ENCODE measurements at places on chromosomes 7 and 10.

DNA sequence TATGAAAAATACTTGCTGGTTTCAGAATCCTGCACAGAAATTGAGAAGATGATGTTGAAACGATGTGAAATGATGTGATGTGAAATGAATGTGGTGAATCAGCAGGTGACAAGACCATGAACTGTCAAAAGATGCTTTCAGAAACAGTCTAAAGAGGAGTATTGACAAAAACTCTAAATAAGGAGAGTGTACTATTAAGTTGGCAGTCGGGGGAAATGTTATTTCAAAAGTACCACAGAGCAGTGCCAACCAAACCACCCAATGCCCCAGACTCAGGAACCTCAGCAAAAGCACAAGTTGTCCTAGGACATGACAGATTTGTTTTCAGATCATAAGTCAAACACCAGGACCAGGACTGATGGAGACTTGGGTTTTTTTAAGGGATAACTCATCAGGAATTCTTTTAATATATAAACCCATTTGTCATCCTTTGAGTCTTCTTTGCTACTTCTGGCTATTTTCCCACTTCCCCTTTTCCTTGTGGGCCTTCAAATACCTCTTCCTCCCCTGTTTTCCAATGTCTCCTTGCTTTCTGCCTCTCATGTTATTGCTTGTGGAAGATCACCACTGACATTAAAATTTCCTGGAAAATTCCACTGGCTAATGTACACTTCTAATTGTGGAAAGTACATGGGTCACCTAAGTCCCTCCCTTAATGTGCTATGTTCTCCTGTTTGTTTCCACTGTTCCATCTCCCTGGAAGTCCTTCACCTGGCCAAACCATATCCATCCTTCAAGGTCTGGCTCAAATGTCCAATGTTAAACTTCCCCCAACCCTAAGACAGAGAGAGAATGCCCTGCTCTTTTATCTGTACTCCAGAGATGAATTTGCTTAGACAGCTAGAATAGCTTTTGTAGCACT, 10.2 kb upstream of the PPP1R3C start:
- DNase-seq: no peak

DNA sequence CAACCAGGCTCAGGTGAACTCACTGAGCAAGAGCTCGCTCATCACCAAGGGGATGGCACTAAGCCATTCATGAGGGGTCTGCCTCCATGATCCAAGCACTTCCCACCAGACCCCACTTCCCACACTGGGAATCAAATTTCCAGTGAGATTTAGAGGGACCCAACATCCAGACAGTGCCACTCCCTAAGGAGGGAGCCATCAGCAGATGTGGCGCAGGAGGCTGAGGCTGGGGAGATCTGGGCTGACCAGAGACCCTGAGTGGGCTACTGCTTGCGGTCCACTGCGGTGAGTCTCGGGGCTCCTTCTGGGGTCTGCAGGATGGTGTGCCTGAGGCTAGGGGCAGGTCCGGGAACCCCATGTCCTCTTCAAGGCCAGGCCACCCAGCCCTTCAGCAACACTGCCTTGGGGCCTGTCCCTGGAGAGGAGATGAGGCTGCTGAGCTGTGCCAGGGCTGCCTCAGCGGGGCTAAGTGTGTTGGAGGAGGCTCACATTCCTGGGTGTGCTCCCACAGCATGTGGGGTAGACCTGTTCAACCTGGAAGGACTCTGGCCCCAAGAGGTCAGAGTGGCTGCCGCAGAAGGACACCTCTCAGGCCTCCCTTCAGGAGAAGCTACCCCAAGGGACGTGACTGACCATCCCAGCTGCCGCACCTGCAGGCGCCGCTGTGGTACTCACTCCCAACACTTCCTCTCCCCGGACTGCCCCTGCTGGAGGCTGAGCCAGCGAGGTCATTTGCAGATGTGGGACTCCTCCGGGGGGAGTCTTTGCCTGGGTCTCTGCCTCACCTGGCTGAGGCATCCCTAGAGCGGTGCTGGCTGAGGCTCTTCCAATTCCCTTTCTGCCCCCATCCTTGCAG, 22.3 kb upstream of the PCBD1 start:
- no peak for DNase-seq

DNA sequence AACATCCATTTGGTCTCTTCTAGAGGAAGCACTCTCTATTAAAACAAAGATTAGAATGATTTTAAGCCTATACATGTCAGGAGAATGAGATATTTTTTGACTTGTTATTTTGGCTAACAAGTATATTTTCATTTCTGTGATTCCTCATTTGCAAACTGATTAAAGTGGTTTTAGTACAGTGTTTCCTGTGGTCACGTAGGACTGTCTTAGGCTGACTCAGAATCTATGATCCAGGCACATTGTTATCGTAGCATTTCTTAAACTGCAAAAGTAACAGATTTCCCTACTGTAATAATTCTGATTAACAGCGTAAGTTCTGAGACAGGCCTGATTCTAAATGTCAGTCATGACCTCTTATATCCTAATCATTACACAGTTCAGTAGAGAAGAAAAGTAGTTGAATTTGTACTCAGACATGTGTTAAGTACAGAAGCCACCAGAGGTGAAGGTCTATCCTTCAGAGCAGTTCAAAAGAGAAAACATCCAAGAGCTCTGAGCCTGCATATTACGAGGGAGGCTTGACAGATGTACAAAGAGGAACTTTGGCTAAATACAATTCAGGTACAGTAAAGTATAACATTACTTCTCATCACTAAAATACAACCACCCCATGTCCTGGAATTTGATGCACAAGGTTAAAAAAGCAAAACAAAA, 124.1 kb upstream of the TEX47 start:
- DNase-seq: no peak

- no peak for DNase-seq
Observed at GRCh38 chr10:78290131-78290750, 256.6 kb downstream of the RPS24 start.

DNA sequence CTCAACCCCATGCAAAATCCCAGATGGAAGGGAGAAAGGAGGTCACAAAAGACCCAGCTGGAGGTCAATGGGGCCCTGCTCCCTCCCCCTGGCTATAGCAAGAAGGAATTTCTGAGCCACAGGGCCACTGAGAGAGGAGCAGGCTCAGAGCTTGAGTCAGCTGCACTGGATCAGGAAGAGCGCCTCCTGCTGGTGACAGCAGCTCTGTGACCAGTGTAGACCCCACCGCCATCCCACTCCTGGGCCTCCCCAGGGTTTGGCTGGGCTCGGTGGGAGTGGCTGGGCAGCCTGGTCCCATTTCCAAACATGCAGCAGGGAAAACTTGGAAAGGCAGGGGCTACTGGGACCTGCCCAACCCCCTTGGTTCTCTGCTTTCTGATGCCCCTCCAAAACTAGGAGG, 31.5 kb upstream of the PRLHR start:
- DNase-seq: no peak

DNA sequence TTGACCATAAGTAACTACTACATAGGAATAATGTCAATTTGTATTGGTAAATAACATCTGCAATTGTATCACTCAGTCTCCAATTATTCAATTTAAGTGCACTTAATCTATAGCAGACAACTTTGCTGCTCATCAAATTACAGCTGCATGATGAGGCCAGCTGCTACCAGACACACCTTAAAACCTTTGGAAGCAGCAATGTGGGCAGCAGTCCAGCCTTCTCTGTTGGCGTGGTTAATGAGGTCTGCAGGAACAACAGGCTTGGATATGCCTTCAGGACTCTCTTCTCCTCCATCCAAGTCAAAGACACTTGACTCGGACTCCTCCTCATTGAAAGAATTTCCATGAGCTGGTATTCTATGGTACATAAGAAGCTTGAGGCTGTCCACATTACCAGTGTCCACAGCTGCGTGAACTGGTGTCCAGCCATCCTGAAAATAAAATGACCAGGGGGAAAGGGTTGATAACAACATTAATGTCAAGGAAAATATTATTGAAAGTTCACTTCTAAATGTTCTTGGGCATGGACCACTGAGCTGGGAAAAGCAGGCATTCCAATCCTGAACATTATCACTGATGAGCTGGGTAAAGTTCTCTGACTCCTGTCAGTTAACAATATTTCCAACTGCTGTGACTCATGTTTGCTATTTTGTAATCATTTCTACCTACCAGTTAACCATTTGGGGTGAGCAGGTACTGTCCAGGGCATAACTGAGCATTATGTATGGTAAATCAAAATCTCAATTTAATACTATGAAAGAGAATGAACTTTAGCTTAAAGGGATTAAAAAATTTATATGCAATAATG, 95.7 kb downstream of the CTTNBP2 start:
- DNase-seq: no peak

DNA sequence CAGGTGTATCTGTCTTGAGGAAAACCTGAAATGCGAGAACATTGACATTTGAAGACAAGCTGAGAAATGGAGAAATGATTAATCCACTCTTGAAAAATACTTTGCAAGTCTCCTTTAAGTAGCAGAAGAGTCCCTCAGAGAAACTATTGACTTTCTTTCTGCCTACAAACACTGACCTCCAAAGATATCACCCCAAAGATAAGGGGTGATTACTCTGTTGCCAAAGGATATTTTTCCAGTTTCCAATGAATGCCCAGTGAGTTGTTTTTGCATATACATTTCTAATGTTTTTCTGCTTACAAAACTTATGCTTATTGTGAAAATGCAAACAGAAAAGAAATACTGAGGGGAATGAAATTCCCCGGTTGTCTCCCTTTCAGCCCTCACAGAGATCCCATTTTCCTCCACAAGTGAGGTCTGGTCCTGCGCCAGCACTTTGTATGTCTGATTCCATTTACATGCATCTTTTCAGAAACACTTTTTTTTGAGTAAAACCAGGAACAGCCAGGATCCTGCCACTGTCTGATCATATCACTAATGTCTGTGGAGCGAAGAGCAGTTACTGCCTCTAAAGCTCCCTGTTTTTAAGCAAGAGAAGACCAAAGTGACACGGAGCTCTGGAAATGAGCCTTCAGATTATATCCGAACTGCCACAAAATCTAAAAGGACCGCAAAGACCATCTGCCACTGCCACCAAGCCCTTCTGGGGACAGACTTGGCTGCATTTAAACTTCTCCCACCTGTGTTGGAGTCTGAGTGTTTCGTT, 82.9 kb upstream of the PDCD4 start:
- no peak for DNase-seq
